ENCODE measurements at places on chromosomes 7 and 10.

DNA sequence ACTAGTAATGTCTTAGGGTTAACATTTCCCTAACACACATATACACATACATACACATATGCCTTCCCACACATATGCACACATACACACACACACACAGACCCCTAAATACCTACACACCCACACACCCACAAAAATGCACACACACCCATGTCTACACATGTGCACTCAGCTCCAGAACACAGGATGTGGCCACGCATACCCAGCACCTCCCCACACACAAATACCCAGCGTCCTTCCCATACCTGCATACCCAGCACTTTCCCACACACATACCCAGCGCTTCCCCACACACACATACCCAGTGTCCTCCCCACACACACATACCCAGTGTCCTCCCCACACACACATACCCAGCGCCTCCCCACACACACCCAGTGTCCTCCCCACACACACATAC, 534.9 kb downstream of the DNAJB6 start:
- no peak for DNase-seq

GRCh38 chr7:101747053-101747878, 70.2 kb upstream of the CUX1 start:
- DNase-seq = peak; percentile 67

DNA sequence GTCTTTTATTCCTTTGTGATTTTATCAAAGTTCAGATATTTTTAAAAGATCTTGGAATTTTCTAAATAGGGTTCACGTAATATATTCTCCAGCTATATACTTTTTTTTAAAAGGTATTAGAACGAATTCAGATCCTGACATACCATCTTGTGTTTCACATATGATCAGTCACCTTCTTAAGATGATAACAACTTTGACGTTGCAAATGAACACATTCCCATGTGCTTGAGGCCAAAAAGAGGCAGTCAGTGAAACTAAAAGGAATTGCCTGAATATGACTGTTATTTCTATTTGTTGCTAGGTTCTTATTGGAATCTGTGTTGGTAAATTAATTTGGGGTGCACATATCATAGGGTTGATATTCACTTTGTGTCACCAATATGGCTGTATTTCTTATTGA, 310.1 kb downstream of the MDFIC start:
- DNase-seq = no peak

GRCh38 chr7:14687241-14687640, 215.3 kb downstream of the DGKB start:
- DNase-seq = no peak

GRCh38 chr7:1950066-1950451, 280.0 kb downstream of the ELFN1 start:
- no peak for DNase-seq

- peak; percentile 20 for DNase-seq
Measured at GRCh38 chr10:48834189-48834965, 105.3 kb downstream of the LRRC18 start.

GRCh38 chr10:124329941-124330340, 88.8 kb downstream of the OAT start:
- no peak for DNase-seq

DNA sequence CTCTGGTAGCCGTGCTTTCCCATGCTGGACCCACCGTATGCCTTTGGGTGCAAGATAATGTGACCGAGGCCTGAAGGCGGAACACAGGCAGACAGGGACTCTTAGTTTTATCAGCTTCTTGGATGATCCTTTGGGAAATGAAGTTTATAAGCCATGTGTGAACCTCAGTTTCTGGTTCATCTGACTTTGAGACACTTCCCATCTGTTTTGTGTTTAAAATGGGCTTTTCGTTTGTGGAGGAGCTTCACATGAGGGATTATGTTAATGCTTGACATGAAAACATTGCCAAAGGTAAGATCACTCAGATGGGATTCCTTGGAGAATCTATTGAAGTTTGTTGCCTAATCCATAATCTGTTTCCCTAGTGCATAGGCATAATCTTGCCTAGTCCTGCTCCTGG, 249.8 kb upstream of the LYZL1 start:
- no peak for DNase-seq

- DNase-seq = no peak
Measured at GRCh38 chr10:23585666-23586065, 146.8 kb downstream of the OTUD1 start.

Data from islet precursor cell (in vitro differentiated cells).